NCI-H2107 (cell line): ENCODE measurements at places on chromosomes 3 and 15.

- no peak for DNase-seq
Measured at GRCh38 chr15:70036585-70037291, 61.0 kb downstream of the TLE3 start.

DNA sequence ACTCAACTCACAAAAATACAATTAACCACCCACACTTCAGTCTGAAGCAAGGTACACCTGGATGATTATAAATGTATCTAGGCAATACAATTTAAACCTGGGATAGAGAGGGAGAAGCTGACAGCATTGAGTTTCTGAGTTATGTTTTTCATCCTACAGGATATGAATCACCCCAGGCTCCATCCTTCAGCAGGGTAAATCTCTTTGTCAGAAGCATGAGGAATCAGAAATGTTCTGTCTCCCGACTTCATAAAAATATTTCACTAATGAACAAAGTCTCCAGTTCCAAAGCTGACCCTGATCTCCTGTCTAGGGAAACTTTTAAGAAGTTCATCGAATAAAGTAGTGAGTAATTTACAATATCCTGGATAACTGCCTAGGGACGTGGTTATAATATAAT, 25.5 kb upstream of the FRMD4B start:
- DNase-seq = no peak

- DNase-seq = no peak
Measured at GRCh38 chr3:66036586-66037148, 2.1 kb downstream of the MAGI1 start.

GRCh38 chr15:47439146-47440111, 277.9 kb upstream of the SEMA6D start:
- DNase-seq = no peak

- no peak for DNase-seq
Measured at GRCh38 chr3:15023249-15023648, 41.9 kb downstream of the MRPS25 start.

- DNase-seq = no peak
Measured at GRCh38 chr3:154242766-154243165, 81.5 kb downstream of the DHX36 start.
